ENCODE measurements at places on chromosomes 7 and 10.

DNA sequence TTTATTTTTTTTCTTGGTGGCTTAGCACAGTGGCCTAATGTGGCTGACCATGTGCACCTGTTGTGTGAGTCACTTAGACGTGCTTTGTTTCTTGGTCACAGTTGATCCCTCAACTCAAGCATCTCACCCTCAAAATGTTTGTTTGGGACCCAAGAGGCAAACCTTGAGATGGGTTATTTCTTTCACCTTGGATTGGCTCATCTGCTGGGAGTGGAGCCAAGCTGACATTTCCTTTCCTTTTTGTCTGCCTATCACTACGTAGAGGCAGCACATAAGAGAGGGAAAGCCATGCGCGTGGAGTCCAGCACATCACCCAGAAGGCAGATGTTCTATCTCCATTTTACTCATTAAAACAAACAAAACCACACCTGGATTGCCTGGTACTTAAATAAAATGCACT, 6.4 kb upstream of the PRKCQ start:
- DNase-seq = no peak

DNA sequence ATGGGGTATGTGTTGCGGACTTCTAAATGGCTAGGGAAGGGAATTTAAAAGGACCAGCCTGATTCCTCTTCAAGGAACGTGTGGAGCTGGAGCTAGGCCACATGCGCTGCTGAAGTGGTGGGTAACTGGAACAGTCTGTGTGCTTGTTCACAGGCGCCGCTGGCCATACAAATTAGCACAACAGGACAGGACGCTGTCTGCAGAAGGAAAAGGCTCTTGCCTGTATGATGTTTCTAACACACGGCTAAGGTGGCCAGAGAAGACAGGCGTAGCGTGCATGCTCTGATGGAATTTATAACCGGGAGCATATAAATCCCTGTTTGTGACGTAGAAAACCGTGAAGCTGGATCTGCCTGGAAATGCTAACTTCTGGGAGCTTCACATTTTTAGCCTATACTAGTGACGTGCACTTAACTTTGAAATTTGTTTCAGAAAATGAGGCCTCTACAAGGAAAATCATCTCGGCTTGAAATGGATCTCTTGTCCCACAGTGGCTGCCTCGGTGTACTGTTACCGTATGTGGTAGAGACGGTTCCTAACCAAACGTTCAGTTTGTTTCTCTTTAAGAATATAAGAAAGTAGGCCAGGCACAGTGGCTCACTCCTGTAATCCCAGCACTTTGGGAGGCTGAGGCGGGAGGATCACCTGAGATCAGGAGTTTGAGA, 569.4 kb downstream of the PTPRN2 start:
- DNase-seq = no peak

- no peak for DNase-seq
Measured at GRCh38 chr10:44311563-44312051, 73.3 kb downstream of the CXCL12 start.

GRCh38 chr7:20244334-20245120, 27.3 kb upstream of the MACC1 start:
- no peak for DNase-seq

DNA sequence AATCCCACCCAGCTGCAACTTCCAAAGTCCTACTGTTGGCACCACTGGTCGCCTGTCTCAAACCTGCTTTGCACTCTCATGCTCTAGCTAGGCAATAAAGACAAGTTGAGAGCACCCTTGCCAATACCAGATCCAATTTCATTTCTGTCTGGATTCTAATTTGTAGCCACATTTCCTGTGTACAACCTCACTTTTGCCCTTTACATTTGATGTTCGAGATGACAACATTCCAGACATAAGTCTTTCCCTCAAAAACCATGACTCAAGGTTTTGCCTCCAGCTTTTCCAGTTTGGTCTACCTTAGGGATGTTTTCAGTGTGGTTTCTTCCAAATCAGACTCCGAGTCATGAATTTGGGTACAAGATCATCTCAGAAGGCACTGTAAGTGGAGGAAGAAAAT, 309.0 kb downstream of the GPAM start:
- DNase-seq = no peak

DNA sequence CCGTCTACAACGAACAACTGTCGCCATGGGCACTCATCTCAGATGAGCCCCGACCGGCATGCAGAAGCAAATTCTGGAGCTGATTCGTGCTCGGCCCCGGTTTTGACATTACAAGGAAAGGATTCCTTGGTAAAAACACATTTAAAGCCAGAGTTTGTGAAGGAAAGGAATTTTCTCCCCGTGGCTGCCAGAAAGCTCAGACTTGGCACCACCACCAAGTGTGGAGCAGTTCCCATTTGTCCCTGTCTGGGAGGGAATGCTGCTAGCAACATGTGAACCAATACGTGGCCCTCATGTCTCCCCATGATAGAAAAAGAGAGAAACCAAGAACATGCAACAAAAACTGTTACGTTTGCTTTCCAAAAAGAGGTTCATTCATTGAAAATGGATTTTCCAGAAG, 55.2 kb upstream of the DDC start:
- no peak for DNase-seq

GRCh38 chr10:5447611-5448071, 35.3 kb downstream of the NET1 start:
- DNase-seq = no peak

DNA sequence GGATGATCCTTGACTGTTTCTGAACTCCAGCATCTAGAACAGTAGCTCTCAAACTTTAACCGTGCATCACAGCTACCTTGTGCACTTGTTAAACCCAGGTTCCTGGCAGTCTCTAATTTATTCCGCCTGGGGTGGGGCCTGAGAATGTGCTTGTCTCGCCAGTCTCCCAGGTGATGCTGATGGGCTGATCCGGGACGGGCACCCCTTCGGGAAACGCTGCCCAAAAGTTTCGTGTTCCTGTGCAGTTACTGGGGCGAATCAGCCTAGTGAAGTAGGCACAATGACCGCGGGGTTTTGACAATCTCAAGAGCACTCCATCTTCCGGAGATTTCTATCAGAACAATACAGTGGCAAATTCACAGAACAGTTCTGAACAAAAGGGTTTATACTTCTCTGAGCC, 29.9 kb downstream of the ADCYAP1R1 start:
- DNase-seq = no peak

- peak; percentile 57 for DNase-seq
Measured at GRCh38 chr10:43138757-43139241, 554 bp downstream of the CSGALNACT2 start.

DNA sequence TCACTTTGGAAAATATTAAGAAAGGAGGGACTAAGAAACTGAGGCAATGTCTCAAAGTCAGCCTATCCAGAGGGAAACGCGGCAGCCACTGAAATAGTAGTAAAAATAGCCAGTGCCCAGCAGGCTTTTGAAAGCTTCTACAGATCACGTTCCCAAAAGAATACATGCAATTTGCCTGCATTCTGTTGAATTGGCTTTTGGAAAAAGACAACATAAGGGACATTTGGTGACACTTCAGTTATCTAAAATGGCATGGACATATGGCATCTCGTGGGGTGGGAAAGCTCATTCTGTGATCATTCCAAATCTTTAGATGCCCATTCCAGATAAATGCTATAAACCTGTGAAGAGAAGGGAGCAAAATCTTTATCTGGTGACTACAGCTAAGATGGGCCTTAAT, 82.8 kb upstream of the PDE1C start:
- DNase-seq = no peak

DNA sequence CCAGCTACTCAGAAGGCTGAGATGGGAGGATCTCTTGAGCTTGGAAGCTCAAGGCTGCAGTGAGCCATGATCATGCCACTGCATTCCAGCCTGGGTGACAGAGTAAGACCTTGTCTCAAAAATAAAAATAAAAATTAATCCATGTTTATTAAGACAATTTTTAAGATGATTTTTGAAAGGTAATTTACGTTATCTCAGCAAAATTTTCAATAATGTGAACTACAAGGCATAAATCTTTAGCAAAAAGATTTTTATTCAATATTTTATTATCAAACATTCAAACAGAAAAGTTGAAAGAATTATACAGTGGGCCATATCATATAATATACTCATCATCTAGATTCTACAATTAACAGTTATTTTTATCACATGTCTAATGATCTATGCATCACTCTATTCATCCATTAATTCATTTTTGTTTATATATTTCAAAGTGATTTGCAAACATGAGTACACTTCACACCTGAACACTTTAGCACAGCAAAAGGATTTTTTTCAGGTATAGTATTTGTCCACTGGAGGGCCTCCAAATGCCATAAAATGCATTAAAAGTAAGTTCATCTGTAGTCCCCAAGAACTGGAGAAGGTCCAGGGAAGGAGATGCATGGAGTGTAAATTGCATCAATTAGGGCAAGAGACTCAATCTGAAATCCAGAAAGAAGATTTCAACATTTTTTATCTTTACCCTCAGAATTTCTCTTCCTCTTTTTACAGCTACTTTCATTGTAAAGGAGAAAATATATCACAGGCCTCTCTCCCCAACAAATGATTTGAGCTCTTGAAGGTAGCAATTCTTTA, 38.6 kb upstream of the RSBN1L start:
- DNase-seq = peak; percentile 19

DNA sequence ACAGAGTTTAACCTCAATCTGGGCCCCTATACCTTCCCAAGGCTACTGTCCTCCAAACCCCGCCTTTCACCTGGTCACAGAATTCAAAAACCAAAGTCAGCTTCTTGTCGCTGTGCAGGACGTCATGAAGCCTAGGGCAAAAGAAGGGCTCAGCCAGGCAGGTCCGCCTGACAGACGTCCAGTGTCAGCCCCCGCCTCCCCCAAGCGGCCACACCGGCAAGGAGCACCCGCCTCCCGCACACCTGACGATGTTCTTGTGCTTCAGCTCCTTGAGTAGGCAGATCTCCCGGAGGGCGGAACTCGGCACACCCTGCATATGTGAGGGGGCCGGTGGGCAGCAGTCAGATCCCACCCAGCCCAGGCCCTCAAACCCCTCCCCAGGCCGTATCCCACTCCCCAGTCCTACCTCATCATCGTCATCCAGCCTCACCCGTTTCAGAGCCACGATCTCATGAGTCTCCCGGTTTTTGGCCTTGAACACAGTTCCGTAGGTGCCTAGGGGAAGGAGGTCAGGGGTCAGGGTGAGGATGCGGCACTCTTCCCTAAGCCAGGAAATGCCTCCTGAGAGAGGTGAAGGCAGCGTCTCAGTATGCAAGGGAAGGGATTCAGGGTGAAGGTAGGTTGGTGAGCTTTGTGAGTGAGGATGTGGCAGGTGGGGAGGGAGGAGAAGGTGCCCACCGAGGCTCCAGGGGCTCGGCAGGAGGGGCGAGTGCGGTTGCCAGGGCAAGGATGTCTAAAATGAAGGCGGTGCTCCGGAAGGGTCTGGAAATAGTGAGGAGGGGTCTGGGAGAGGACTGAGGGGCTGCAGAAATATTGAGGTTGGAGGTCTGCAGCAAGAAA, 811 bp downstream of the CDK5 start:
- DNase-seq = no peak

- no peak for DNase-seq
Measured at GRCh38 chr10:114931072-114931679, 6.8 kb upstream of the TRUB1 start.

GRCh38 chr10:62059217-62059920, 157.9 kb downstream of the ARID5B start:
- no peak for DNase-seq

GRCh38 chr10:21260506-21261149, 264.9 kb downstream of the SKIDA1 start:
- DNase-seq = no peak

GRCh38 chr7:44982535-44982923, 3.7 kb upstream of the MYO1G start:
- DNase-seq = no peak

- DNase-seq = no peak
Measured at GRCh38 chr7:131637859-131638258, 81.4 kb upstream of the PODXL start.

GRCh38 chr10:61888744-61889143, 12.8 kb upstream of the ARID5B start:
- no peak for DNase-seq

- DNase-seq = no peak
Measured at GRCh38 chr10:5195727-5196374, 786 bp upstream of the AKR1C4 start.

- DNase-seq = no peak
Measured at GRCh38 chr7:99340659-99341058, 15.0 kb downstream of the ARPC1A start.

DNA sequence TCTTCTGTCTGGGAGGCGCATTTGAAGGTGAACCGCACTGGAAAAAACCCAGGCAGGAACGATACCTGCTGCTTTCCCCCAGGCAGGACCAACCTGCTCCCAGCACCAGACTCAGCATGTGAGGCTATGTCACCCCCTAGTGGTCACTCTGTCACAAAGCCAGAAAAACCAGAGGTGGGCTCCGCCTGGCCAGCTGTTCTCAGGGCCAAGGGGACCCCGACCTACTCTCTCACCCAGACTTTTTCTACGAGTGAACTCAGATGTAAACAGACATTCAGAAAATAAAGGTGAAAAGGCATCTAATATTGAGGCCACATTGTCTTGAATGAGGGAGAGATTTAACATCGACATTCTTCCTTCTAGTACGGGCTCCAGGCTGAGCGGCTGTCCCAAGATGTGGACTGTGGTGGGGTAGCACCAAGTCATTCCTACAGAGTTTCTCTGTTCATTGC, 117.3 kb downstream of the PRKAG2 start:
- peak; percentile 54 for DNase-seq

DNA sequence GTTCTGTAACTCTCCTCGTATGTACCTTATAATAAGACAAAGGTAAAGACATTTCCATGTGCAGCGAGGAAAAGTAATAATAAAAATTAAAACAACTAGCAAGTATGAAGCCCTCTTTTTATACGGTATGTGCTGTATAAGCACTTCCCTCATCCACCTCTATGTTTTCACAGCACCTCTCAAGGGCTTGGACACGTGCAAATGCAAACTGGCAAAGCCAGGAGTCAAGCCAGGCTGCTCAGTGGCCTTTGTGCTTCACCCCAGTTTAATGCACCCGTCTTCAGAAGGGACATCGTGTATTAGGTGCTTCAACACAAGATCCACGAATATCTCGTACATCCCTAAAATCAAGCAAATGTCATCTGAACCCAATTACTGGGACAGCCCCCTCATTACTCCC, 1.3 kb upstream of the DGKI start:
- DNase-seq = no peak

DNA sequence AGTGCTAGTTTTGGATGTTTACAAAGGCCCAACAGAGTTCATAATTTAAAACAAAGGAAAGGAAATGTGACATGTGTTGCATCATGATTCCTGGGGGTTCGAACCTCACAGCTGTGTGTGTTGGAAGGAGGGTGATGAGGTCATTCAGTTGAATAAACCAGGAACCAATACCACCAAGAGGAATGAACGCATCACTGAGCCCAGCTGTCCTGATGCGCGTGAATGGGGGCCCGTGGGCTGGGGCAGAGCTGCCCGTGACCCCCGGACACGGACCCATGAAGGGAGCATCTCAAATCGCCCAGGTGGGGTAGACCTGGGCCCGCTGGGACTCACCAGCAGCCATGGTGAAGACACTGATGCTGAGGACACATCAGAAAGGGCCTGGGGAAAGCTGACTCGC, 33.0 kb downstream of the BRI3 start:
- DNase-seq = no peak

DNA sequence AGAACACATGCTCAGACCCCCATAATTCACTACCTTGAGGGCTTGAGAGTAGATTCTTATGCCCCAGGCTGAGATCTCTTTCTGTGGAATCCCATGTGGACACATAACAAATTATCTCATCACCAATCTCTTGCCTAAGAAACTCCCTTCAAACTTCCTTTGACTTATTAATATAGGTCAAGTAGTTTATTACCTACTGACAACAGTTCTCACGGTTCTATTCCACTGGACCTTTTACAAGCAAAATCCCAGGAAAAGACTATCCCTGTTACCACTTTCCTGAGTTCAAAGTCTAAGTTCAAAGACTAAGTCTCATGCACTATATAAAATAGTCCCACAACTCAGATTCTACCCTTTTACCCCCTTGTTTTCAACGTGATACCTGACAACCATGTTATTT, 754.7 kb downstream of the SUGCT start:
- DNase-seq = no peak

Data from activated CD4-positive, alpha-beta T cell treated with anti-CD3 and anti-CD28 coated beads for 4 hours (primary cell).